ENCODE measurements at places on chromosomes 6 and 20. TPM values are rescaled to one million over a fixed set of nuclear protein-coding genes. Genes with fewer than 3 reads are reported as not detected.

DNA sequence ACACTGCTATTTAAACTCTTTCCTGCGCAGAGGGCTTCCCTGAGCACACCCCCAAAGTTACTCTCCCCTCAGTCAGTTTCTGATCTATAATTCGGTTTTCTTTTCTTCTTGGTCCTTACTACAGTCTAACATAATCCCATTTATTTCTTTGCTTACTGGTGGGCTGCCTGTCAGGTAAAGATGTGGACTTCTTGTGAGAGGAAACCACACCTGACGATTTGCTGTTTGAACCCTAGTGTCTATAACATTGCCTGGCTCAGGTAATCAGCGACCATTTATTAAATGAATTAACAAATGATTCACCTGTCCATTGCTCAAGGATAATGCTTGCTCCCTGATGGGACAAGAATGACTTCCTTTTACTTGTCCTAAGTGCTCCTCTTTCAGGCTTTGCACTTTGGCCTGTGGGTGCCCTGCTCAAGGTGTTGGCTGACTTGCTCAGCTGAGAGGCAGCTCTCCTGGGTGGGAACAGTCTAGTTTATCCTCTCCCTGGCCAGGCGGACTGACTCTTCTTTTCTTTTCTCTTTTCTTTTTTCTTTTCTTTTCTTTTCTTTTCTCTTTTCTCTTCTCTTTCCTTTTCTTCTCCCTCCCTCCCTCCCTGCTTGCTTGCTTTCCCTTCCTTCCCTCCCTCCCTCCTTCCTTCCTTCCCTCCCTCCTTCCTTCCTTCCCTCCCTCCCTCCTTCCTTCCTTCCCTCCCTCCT is 233.1 kb downstream of the BCAS1 start:
- no peak for DNase-seq

The WFDC9 gene
- total RNA-seq: not detected

DNA sequence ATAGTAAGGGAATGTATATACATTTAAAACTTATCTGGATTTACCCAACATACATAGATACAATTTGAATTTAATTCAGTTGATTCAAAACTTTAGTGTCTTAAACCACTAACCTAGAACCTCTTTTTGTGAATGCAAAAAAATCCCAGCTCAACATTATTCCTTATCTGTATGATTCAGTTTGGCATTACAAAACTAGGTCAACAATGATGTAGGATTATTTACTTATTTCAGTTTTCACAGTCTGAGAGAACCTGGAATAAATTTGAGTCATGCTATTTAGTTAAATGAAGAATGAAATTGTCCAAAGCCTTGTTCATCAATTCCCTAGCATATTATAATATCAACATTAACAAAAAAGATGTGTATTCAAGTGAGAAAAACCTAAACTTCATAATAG is 7.4 kb upstream of the PLCB1 start:
- DNase-seq: no peak

The ZSCAN31 gene
- 5.6 TPM for total RNA-seq

The SIRPD gene
- not detected for total RNA-seq

- DNase-seq: no peak
These were observed 110.7 kb downstream of the ADTRP start for GRCh38 chr6:11667876-11668275.

- no peak for DNase-seq
These were observed 221.5 kb upstream of the DEFB112 start for GRCh38 chr6:50271266-50271665.

- DNase-seq: no peak
These were observed 11.9 kb downstream of the C6orf89 start for GRCh38 chr6:36897609-36898008.

The CYP39A1 gene
- total RNA-seq: 0.29 TPM

DNA sequence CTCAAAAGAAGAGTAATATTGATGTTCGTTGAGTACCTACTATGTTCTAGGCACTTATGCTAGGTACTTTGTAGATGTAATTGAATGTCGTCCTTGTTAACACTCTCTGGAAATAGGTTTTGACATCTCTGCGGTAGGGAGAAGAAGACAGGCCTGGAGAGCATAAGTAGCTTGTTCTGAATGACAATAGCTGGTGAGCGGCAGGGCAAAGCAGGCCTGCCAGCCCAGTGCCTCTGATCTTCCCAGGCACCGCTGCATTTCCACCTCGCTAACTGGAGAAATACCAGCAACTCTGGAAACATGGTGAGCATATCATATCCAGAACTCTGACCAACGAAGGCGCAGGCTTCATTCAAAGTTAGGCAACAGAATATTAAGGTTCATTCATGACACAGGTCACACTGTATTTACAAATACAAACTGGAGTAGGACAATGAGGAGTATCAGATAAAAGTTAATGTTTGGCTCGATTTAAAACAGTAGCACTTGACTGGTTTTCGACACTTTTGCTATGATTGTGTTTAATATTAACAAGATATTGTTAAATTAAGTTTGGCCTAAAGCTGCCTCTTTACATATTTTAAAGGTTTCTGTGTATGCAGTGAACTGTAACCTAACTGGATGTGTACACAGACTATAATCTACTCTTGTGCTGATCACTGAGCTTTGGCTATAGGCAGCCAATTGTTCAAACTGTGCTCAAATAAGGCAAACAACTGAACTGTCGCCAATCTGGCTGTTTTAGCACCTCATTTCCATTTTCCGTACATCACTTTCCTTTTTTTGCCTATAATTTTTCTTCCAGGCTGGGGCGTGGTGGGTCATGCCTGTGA is 54.1 kb downstream of the PPP1R3G start:
- DNase-seq: no peak

- DNase-seq: no peak
These were observed 185.2 kb downstream of the SLC24A3 start for GRCh38 chr20:19397666-19398065.

The MMS22L gene
- total RNA-seq: 11.2 TPM

DNA sequence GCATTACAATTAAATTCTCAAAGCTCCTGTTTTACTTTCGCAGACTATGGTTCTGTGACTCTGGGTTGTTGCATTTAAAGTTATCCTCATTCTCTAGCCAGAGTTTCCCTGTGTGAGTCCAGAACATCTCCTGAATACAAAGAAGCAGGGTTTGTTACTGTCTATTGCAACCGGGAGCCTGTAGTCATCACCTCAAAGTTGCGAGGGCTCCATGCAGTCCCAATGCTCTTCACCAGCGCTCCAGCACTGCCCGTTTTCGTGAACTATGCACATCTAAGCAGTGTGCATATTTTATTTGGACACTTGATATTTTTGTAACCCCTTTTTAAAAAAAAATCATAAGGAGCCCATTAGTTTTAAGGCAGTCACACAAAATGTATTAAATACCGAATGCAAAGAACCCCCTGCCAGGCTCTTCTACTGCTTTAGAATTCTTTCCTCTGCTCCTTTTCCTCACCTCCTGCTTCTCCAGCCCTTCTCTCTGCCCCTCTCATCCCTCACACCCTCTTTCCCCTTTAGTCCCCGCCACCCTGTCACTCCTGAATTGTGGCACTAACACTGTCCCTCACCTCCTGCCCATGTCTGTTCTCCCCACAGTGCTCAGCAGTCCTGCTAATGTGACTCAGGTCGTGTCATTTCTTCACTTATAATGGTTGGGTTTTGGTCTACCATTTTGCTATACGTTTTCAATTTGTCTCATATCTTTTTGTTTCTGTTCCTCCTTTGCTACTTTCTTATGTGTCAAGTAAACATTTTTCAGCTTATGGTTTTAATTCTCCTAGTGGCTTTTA is 1.1 kb upstream of the HLA-C start:
- no peak for DNase-seq

DNA sequence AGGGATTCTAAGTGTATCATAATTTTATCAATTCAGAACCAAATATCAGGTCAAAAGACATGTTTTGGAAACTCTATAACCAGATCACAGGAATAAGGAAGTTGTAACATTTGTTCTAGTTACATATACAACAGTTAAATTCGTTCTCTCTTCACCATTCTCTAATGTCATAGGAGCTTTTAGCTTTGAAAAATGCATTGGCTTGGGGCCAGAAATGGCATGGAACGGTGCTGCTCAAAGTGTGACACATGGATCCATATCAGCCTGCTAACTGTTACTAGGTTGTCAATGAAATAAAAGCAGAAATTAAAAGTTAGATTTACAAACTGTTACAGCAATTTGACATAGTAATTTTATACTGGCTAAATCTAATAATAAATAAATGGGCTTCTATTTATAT is 120.3 kb downstream of the LCA5 start:
- no peak for DNase-seq

Measured in kidney epithelial cell (primary cell).